H54 (cell line): ENCODE measurements at places on chromosomes 11 and 22.

DNA sequence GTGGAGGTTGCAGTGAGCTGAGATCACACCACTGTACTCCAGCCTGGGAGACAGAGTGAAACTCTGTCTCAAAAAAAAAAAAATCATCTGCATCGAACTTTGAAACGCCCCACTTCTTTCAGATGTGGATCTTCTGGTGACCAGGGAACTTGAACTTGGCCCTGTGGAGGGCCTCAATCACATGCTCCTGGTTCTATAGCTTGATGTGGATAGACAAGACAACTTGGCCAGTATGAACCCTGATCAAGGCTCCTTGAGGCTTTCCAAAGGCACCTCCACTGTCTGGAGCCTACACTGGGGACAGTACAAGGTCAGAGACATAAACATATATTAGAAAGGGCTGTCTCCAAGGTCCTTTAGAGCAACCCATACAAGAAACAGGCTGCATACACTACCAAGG lies 30.6 kb downstream of the RAB30 start:
- DNase-seq = no peak

DNA sequence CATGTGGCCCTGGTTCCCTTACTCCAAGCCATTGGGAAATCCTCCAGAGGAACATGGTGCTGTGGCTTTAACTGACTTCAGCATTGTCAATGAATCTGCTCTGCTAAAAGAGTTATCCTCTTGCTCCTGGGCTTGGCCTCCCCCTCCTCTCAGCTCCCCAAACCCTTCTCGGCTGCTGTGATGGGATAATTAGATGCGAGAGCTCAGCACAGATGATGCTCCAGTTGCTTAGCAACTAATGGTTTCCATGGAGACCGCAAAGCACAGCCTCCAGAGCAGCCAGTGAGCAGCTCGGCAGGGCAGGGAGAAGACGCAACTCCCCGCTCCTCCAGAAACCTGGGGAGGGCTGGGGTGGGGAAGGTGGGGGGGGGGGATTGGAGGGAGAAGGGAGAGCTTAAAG lies 2.8 kb upstream of the UPK2 start:
- no peak for DNase-seq

DNA sequence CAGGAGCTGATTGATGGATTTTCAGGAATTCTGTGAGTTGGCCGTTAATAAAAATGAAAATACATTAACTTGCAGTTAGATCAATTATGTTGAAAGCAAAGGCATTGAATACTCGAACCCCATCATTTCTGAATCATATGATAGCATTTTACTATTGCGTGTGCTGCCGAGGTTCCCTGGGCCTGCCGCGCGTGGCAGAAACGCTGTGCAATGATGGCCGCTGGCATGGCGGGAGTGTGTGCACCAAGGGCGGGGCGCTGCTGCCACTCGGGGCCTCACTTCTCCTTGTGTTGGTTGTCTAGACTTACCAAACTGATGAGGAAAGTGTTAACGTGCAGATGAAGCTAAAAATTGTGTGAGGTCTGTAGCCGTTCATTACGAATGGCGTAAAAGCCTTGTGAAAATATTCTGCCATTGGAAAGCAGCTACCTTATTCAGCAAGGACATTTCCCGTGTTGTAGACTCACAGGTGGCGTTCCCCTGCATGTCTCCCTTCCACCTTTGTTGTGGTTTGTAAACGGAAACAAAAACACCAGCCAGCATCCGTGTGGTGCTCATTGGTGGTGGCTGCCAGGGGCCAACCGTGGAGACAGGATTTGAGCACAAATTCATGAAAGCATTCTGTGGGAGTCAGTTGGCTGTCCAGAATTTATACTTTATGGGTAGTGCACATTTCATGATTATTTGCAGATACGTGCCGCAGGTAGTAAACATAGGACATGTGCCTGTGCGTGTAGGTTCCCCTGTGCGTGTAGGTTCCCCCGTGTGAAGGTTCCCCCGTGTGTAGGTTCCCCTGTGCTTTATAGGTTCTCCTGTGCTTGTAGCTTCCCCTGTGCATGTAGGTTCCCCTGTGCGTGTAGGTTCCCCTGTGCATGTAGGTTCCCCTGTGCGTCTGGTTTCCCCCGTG lies 5.9 kb upstream of the GRAMD4 start:
- no peak for DNase-seq

DNA sequence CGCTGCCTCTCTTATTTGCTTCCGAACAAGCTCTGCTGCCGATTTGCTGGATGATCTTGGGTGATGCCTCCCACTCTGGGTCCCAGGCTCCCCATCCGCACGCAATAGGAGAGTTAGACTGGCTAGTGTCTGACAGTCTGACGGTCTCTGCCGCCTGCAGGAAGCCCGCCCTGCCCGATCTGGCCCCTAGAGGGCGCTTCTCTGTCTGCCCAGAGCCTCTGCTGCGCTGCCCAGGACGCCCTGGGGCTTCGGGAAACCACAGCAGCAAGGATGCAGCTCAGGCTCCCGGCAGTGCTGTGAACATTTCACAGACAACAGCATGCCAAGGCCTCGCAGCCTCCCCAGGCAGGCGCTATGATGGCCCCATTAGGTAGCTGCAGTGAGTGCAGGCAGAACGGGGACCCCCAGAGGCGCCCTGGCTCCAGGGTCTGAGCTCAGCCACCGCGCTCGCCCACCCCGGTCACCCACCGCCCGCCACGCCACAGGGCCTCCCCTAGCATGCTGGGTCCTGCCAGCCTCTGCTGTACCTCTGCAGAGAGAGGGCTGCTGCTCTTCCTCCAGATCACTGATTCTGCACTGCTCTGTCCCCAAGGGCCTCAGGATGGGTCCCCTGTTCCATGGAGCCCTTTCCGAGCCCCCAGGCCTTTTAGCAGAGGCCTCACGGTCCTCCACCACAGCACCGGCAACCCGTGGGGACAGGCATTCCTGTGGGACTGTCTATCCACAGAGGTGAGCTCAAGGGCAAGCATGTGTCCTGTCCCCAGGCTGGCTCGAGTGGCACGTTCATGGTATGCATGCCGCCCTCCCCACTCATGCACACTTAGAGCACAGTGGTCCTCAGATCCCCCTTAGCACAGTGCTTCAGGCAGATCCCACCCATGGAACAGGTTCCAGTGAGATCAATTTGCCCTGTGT lies 4.3 kb upstream of the BAIAP2L2 start:
- DNase-seq = peak; percentile 95

GRCh38 chr11:68890490-68891231 lies 13.0 kb downstream of the MRPL21 start:
- DNase-seq = no peak

GRCh38 chr22:46687460-46687859 lies 50.6 kb downstream of the CERK start:
- DNase-seq = no peak

DNA sequence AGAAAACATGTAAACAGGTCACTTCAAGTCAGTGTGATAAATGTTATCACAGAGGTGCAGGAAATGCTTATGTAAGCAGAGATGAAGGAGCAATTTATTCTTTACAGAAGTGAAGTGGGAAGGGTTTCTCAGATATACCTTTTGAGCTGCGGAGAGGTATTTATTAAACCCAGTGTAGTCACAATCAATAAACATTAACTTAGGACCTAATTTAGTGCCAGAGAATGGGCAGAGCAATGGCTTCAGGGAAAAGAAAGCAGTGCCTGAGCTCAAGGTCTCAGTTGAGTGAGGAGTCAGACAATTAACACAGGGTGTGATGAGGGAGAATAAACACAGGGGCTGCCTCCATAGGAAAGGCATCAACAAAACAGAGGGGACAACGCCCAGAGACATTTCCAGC lies 1.9 kb downstream of the MS4A5 start:
- DNase-seq = no peak

DNA sequence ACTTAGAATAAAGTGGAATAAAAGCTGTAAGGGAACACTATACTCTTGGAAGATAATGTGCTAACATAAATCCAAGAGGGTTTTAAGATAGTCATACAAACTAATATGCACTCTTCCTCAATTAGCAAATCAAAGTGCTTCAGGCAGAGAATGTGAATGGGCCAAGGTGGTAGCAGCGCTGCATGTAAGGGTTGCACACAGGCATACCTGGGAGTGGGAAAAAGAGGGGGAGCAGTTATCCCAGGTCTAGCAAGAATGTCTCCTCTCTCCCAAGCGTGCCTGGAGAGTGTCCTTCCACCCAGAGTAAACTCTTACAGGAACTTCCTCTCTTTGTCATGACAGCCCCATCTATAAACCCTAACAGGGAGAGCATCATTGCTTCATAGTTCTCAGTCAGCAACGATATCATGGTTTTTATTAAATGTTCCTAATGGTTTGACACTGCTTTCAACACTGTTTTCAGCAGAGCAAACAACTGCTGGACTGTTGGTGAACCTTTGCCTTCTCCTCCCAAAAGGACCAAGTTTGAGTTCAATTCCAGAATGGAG lies 61.6 kb downstream of the SYTL2 start:
- DNase-seq = no peak

DNA sequence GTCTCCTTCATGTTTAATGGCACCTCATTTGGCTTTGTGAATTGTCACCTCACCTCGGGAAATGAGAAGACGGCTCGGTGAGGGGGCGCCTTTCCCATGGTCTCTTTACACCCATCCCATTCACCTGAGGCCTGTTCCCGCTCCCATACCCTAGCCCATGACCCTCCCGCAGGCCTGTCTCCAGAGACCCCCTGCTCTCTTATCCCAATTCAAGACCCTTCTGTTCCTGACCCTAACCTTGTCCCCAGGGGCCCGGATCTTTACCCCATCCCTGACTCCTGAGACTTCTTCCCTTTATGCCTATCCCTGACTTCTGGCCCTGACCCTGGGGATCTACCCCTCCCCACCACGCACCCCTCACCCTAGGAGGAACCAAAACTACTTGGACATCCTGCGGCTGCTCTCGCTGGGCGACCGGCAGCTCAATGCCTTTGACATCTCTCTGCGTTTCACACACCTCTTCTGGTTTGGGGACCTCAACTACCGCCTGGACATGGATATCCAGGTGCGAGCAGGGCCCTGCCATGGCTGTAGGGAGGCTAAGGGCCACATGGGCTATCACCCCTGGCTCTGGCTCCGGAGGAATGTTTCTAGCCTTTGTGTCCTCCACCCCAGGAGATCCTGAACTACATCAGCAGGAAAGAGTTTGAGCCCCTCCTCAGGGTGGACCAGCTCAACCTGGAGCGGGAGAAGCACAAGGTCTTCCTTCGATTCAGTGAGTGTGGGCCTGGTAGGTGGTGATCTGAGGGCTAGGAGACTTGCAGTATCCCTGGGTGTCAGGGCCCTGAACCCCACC lies 7.9 kb downstream of the INPPL1 start:
- DNase-seq = no peak

DNA sequence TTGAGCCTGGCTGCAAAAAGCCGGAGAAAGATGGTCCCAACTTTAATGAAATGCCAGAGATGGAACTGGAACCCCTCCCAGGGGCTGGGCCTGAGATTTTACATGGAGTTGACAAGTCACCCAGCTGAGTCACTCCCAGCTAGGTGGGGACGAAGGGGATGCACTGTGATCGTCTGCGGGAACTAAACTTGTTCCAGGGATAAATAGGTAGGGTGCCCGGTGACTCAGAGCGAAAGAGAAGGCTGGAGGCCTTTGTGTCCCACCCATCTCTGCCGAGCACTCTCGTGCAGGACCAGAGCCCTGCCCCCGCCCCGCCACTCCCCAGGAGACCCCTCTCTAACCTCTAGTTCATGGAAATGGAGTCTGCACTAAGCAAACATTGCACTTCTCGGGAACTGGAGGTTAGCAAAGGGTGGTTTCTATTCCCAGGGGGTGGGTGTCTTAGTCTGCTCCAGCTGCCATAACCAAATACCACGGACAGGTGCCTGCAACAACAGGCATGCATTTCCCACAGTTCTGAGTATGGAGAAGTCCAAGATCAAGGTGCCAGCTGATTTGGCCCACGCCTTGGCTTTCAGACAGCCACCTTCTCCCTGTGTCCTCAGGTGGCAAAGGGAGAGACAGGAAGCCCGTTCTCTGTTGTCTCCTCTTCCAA lies 60.7 kb upstream of the FADD start:
- DNase-seq = no peak

DNA sequence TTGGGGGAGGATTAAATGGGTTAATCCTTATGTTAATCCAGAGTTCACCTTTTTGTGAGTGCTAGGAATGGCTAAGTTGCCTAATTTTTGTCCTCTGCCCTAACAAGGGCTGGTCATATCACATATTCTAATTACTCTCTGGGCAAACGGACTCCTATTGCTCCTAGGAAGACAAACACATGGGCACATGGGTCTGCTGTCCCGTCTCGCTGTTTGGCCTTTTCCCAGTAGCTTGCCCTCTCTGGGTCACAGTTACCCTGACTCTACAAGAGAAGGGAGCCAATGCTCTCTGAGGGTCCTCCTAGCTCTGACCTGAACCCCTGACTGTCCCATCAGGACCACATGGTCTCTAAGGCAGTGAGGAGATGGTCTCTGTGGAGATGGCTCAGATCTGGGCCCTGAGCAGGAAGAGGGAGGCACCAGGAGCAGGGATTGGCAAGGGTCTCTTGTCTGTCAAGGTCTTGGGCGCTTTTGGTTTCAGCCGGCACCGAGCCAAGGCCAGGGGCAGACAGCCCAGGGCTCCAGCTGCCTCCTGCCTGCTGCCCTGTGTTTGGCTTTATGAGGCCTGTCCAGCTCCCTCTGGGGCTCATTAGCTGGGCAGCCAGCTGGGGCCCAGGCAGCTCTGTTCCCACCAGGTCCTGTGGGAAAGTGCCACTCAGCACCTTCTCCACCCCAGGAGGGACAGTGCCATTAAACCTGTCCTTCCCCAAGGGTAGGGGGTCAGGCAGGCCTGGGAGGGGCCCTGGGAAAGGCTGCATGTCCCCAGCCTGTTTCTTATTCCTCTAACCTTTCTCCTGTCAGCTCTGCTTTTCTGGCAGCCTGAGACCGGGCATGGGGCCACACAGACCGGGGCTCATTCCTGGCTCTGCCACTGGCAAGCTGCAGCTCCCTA lies 559.9 kb downstream of the MN1 start:
- no peak for DNase-seq

- no peak for DNase-seq
Measured at GRCh38 chr22:20964799-20965103, 2.3 kb upstream of the AIFM3 start.

GRCh38 chr11:87295237-87295636 lies 257.5 kb downstream of the TMEM135 start:
- DNase-seq = no peak

DNA sequence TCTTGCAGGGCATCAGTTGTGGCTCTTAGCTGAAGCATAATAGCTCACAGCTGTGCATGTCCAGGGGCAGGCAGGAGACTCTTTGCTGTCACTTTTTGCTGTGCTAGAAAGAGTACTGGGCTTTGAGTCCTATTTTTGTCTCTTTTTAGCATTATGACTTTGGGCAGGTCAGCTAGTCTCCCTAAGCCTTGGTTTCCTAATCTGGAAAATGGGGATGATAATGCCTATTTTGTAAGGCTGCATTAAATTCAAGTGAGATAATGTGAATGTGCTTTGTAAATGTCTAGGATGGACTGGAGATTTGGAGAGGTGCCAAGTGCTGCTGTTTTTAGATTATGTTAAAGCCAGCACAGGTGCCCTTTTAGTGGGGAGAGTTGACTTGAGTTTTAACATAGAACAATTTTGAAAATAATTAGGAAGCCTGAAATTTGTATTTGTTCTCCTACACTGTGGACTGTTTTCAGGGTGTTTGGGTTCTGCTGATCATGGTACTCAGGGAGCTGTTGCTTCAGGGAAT lies 19.1 kb downstream of the CABIN1 start:
- no peak for DNase-seq

- peak; percentile 87 for DNase-seq
Measured at GRCh38 chr22:38056969-38057891, at the start of gene PICK1. TSS of gene PICK1 (plus strand) at chr22:38057404. CDS start at chr22:38057810, 406 bp downstream.

- DNase-seq = no peak
Measured at GRCh38 chr11:86274503-86274902, 27.5 kb upstream of the HIKESHI start.

- no peak for DNase-seq
Measured at GRCh38 chr22:33315117-33315516, 256.9 kb upstream of the SYN3 start.
